Ovary (tissue), 10 donors: ENCODE measurements at places on chromosomes 1 and 21. TPM values are rescaled to one million over a fixed set of nuclear protein-coding genes. Genes with fewer than 3 reads are reported as not detected.

The POU3F1 gene
- 0.53 TPM for total RNA-seq

The TBCE gene
- total RNA-seq = 22.8 TPM

The SLC1A7 gene
- not detected for total RNA-seq

- H3K36me3 ChIP-seq = no peaks in the 10 kb centered on the region
- no peaks in the 10 kb centered on the region for H3K4me1 ChIP-seq
- no peak overlapping the region for H3K4me3 ChIP-seq
- no peak overlapping the region for H3K27ac ChIP-seq
- no peaks in the 10 kb centered on the region for H3K27me3 ChIP-seq
Measured at GRCh38 chr1:201476670-201477344, 7.8 kb upstream of the PHLDA3 start.

GRCh38 chr1:179208681-179209477, 20.6 kb downstream of the ABL2 start:
- DNase-seq = no peak
- H3K4me1 ChIP-seq = peaks cover 10% of the 10 kb centered on the region
- no peak overlapping the region for H3K4me3 ChIP-seq
- H3K27me3 ChIP-seq = no peaks in the 10 kb centered on the region
- no peaks in the 10 kb centered on the region for H3K36me3 ChIP-seq
